ENCODE measurements at places on chromosomes 7 and 10.

DNA sequence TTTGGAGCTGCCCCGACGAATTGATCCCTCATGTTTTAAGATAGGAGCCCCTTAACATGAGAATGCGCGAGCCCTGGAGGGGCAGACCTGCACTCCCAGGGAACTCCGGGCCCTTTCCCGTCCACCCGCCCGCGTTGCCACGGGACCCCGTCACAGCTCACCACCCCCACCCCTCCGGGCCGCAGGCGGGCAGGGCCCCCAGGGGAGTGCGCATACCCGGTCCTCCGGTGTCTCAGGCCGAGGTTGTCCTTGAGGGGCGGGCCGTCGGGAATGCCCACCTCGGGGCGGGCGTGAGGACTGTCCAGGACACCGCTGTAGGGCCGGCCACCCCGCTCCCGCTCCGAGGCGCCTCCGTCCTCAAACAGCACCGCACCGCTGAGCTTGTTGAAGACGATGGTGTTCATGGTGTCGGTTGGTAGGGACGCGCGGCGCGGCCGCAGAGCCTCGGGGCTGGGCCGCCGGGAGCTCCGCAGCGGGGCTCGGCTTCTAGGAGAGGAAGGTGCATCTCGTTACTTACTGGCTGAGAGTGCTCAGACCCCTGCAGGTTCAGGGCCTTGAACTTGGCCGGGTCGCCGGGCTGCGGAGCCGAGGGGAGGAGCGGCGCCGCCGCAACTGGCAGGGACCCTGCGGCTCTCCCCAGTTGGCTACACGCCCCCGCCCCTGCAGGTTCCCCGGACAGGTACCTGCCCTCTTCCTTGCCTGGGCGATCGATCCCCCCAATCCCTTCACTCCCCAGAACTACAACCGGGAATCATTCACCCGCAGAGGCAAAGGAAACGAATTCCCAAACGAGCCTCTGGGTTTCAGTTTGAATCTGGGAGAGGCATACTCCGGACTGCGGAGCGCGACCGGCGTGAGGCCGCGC is 2.4 kb downstream of the MKX start:
- peak; percentile 38 for DNase-seq

DNA sequence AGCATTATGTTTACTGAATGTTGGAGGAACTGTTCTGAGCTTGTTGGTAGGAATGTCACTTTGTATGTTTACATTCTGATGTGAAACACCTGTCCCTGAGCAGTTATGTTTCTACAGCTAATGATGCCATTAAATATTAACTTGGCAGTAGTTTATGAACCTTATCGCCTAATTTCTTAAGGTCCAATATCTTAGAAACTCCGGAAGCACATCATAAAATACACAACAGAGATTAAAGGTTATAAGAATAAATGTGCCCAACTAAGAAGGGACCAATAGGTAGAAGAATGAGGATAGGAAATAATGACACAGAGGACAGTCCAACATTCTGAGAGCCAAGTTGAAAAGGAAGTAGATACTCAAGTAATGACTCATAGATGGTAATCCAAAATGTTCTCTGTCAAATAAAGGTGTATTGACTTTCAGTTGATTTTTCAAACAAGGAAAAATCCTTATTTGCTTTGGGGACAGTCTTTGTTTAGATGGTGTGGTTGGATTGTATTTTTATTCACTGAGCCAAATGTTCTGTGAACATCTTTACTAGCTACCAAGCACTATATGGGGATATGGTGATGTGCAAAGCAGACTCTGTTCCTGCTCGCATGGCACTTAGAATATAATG is 31.9 kb downstream of the LCOR start:
- no peak for DNase-seq

DNA sequence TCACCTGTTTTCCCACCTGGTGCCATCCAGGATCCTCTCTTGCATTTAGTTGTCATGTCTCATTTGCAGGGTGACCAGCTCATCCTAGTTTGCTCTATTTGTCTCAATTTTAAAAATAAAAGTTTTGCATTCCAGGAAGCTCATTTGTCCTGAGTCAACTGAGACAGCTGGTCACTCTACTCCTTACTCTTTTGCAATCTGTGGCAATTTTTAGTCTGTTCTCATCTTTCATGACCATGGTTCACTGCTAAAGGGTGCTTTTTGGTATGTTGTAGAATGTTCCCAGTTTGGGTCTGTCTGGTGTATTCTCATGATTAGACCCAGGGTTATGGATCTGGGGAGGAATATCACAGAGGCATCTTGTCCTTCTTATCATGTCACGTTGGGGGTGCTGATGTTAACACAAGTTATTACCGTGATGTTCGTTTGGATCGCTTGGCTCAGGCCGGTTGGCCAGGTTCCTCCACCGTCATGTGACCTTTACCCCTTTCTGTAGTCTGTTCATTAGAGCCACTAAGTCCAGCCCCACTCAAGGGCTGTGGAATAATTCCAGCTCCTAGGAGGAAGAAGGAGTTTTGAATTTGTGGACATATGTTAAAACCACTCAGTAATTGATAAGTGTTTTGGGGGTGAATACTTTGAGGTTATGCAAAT is 103.3 kb upstream of the IGFBP3 start:
- DNase-seq: no peak

- DNase-seq: no peak
Measured at GRCh38 chr7:106570948-106571418, 90.0 kb downstream of the CCDC71L start.

DNA sequence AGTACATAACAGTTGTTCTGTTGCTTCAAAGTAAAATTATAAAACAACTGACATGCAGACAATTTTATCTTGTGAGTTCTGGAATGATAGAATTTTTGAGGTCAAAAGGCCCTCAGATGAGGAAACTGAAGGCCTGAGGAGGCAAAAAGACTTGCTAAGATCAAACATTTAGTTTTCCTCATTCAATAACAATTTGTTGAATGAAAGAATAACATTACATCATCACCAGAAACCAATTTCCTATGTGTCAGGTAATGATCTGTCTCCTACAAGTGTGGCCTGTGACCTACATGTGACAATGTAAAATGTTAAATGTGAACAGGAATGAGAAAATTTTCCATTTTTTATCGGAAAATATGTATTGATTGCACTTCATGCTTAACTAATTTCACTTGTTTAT is 16.6 kb upstream of the ASB4 start:
- DNase-seq: no peak

DNA sequence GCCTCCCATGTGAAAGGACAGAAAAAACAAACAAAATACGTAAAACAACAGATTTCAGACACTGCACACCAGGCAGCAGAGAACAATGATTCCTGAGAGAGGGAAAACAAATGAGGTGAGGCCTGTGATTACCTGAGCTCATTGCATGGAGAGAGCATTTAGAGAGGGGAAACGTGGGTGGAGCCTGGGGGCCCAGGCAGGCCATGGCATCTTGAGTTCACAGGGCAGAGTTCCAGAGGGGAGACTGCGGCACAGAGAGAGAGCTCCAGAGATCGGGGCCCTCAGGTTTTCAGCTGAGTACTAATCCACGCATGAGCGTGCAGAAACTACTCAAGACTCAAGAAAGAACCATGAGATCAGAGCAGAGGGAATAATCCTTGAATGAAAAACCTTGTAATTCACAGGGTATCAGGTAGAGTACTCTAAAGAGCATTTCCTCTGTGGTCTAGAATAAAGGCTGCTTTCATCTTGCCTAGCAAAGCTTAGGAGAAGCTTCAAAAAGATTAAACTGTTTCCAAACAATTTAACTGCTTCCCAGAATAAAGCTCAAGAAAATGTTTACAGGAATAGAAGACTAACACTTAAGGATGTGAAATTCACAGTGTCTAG is 46.6 kb upstream of the ARHGAP12 start:
- no peak for DNase-seq

- no peak for DNase-seq
Measured at GRCh38 chr7:69199041-69199440, 399.2 kb upstream of the AUTS2 start.

- peak; percentile 37 for DNase-seq
Measured at GRCh38 chr10:35194906-35195305, 68.3 kb downstream of the CREM start.

DNA sequence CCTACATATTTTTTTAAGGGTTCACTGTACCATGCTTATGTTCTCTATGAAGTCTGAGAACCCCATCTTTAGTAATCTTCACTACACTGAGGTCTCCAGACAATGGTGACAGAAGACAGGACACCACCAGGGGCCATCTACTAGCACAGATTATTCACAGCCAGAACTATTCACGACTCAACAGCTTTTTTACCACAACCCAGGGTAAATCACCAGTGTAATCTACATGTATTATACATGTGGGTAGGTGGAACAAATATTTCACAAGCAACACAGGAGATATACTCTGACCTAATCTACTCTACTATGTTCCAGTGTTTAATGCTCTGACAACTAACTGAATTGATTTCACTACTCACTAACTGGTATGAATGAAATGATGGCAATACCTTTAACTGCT is 136.1 kb downstream of the ELMO1 start:
- no peak for DNase-seq

DNA sequence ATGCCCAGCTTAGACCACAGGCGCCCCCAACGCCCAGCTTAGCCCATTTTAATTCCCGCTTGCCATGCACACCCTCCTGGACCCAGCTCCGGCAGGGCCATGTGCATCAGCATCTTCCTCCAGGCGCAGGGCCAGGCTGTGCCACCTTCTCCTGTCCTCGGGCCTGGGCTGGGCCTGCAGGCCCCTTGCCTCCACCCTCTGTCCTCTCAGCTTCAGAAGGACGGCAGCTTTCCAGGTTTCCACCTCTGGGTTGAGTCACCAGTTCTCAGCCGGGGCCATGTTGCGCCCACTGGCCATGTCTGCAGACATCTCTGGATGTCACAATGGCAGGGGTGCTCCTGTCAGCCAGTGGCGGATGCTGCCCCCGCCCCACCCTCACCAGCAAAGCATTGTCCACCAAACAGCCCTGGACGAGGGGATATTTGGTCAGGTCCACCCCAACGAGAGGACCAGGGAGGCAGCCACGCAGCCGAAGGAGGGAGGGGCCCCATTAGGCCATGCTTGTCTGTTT is 59.1 kb upstream of the NKX6-2 start:
- no peak for DNase-seq

DNA sequence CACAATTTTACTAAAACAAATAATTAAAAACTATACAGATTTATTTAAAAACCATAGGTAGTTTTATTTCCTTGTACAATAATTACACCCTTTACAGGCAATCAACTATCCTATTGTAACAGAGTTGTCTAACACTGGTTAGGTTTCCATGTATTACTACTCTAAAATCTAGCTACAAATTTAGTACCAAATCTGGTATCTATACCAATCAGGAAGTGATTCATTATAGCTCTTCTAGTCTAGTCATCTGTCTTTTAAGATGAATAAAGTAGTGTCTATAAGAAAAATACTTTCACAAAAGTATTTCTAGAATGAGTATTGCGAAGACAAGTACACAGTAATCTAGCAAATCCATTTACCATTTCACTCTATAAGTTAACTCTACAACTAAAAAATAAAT is 16.9 kb downstream of the ZNF800 start:
- no peak for DNase-seq

GRCh38 chr7:92589056-92589455 is 1.1 kb downstream of the FAM133B start:
- no peak for DNase-seq

DNA sequence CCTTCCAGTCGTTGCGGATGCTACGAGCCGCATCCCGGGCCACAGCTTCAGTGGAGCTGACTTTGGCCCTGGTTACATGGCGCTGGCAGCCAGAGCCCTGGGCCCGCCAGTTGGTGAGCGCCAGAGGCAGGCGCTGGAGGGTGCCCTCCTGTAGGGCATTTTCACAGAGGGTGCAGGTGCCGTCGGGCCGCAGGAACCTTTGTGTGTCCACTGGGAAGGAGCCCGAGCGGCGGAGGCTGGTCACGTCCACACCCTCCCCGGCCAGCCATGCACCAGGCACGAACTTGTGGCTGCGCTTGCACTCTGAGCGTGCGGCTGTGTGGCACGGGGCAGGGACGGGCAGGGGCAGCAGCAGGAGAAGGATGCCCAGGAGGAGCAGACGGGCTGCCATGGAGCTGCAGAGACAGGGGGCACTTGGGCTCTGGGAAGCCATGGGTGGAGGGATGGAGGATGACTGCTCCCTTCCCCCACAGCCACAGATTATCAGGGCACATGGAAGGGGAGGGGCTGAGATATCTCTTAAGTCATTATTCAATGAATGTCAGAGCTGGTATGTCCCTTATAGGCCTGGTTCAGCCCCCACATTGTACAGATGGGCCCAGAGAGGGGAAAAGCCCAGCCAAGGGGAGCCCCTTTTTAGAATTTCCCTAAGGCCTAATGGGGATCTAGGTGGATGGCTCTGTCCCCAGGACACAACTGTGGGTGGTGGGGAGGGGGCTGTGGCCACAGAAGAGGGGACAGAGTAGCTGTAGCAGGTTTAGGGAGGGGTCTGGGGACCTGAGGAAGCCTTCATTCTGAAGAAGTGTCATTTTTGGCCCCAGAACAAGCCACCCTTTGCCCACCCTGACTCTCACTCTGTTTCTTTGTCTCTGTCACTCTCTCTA is 1.8 kb downstream of the PRF1 start:
- no peak for DNase-seq

- DNase-seq: no peak
Measured at GRCh38 chr7:29289156-29290021, 94.8 kb downstream of the CHN2 start.

DNA sequence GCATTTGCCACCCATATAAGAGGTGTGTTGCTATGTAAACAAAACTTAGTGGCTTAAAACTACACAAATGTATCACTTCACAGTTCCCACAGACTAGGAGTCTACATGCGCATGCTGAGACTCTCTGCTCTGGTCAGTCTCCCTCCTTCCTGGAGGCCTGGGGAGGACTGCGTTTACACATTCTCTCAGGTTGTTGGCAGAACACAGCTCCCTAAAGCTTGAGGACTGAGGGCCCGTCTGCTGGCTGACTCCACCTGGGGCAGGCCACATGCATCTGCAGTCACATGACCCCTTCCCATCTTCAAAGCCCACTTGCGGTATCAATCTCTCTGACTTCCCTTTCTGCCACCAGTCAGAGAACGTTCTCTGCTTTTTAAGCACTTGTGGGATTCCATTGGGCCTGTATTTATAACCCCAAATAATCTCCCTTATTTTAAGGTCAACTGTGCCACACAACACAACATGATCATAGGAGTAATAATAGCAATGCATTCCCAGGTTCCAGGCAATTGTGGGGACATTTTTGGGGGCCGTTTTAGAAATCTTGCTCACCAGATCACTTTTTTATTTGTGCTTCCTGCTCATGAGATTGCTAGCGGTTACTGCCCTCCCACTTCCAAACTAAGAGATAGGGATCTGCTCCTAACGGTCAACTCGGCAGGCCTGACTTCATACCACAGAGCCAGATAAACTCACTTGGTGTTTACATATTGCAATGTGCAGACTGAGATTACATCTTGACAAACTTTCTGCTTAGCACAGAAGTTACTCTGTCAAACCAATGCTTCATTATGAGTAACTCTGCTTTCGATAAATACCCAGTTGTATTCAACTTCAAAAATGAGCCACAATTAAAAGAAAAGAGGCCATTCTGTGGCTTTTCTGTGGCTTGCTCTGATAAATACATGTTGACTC is 96.3 kb downstream of the ALOX5 start:
- DNase-seq: peak; percentile 20

- DNase-seq: no peak
Measured at GRCh38 chr10:43699516-43699915, 50.8 kb upstream of the ZNF32 start.

GRCh38 chr10:108147346-108147745 is 982.8 kb upstream of the SORCS1 start:
- no peak for DNase-seq

Data from stimulated activated CD4-positive, alpha-beta T cell treated with anti-CD3 and anti-CD28 coated beads, Interleukin-2, amount 100 ng/mL, for 24 hours (primary cell).